8988T (cell line): ENCODE measurements at places on chromosomes 6 and 20.

GRCh38 chr6:73079611-73079955, 145.7 kb downstream of the KHDC1L start:
- DNase-seq = no peak

DNA sequence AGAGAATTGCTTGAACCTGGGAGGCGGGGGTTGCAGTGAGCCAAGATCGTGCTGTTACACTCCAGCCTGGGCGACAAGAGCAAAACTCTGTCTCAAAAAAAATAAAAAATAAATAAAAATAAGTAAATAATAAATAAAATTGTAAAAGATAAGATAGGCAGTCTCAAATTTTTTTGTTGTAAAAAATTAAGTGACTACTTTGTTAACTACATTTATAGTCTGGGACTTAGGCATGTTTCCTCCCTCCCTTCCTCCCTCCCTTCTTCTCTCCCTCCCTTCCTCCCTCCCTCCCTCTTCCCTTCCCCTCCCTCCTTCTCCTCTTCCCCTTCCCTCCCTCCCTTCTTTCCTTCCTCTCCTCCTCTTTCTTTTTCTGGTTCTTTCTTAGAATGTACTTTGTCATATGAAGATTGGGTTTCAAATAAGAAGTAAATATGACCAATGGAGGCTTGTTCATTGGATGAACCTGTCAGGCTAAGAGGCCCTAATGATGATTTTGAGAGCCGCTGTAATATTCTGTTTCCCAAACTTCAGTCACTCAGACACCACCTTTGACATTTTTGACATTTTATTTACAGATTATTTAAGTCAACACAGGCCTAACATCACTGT, 24.2 kb downstream of the ZFP64 start:
- DNase-seq = no peak

DNA sequence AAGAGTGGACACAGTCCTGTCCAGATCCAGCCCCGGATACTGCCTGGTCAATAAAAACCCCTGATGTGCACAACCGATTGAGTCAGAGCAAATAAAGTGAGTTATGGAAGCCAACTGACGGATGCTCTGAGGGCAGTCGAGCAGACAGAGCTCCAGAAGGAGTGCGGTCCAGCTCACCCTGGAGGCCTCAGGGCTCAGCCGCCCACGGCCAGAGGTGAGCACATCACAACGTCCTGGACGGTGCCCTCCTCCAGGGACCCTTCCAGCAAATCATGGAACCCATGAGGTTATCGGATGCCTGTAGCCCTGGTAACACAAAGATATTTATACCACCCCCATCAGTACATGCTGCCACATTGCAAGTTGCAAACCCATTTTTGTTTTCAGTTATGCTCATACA, 44.0 kb upstream of the SMOC2 start:
- DNase-seq = no peak

DNA sequence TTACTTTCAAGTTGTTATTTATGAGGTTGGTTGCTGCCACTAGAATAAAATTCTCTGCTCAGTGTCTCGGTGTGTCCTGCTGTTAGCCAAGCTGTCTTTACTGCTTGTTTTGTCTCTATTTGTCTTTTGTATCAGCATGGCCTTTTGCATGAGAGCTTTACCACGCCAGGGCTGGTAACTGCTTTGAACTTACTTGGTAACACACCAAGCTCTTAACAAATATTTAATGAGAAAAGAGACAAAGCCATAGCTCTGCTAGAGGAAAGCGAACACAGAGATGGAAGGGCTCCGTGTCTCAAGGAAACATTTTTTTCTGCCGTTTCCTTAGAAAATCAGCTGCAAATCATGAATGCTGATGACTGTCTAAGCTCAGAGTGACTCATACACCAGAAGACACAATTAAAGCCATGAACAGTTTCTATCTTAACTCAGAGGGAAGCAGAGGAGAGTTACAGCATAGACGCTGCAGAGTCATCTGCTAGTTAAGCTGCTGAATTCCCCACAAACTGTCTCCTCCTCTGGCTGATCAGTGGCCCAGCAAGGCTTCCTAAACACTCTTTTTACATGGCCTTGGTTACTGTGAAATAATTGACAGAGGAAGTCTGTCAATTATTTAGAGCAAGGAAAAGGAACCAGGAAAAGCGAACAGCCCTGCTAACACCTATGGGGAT, 44.8 kb downstream of the AGPAT4 start:
- no peak for DNase-seq

DNA sequence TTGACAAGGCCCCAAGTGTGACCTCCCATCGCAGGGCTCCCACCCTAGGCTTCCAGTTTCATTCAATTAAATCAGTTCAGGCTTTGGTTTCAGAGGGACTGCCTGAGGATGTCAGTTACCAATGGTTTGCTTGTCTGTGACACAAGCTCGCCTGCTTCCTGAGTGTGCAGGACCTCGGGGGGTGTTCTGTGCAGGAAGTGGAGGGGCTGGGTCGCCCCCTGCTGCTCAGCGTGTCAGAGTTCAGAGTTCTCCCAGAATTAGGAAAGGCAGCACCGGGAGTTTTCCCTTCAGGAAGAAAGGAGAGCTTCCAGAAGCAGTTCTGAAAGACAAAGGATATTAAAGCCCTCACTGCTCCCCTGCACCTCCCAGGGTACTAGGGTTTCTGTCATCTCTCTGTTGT, 50.8 kb upstream of the TGM3 start:
- DNase-seq = no peak

- no peak for DNase-seq
Measured at GRCh38 chr6:42255050-42255449, 37.4 kb upstream of the MRPS10 start.

DNA sequence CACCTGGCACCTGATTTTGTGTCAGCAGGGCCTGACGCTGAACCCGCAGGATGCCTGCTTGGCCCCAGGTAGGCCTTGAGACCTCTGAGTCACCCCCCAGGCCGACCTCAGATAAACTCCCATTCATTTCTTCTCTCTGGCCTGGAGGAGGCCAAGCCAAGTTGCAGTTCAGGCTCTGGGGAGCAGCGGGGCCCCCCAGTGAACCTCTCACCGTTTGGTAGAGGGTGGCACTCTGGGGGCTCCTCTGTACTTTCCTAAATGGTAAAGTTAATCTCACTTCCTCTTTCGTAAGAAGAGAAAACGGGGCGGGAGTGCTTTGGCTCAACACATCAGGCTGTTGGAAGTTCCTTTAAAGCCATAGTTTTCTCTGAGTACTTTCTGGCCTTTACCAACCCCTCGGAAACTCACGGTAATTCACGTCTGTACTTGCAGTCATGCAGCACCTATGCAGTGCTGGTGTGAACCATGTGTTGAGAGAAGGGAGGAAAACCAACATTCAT, 2.8 kb downstream of the SIRPA start:
- no peak for DNase-seq

DNA sequence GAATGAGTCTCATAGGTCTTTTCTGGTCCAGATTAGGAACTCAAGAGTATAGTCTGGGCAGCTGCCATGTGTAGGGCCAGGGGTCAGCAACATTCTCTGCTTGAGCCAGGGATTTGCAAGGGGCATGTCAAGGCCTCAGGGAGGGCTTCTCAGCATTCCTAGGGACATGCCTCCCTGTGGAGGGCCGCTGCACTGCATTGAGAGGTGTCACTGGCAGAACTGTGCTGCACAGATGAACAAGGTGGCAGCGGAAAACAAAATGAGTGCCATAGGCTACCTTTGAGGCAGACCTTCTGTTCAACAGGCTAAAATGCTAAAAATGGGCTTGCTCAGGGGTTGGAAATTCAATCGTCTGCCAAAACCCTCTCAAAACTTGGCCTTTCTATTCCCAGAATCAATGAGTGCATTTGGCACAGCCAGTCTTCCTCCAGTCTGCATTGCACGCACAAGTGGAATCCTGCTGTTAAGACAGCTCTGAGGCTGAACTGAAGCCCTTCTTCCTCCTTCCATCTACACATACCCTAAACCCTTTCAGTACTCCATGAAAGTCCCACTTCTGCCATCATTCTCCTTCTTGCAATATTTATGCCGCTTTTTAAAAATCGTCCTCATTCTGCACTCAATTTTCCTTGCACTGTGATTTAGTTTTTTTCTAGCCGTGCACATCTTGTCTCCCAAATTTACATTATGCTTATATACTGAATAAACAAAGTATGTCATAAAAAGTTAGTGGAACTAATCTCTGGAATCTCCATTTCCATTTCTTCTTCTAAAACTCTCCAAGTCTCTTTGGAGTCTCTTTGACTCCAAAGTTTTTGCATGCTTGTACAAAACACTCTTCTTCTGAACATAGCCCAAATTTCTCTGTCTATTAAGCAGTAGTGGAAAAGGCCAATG, 51.7 kb downstream of the SLC26A8 start:
- DNase-seq = peak; percentile 17

DNA sequence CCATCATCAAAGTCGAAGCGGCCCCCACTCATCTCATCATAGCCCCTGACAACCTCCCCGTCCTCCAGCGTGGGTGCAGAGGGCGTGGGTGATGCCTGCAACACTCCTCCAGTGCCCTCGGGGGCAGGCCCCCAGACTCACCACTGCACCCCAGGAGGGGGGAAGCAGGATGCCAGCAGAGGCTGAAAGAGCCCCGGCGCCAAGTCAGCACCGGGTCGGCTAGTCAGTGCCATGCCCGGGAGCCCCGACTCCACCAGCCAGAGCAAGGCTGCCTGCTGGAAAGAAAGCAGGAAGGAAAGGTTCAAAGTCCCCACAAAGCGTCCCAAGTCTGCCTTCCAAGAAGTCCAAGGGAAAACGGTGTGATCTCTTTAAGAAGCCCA, 324 bp downstream of the JPH2 start:
- no peak for DNase-seq

DNA sequence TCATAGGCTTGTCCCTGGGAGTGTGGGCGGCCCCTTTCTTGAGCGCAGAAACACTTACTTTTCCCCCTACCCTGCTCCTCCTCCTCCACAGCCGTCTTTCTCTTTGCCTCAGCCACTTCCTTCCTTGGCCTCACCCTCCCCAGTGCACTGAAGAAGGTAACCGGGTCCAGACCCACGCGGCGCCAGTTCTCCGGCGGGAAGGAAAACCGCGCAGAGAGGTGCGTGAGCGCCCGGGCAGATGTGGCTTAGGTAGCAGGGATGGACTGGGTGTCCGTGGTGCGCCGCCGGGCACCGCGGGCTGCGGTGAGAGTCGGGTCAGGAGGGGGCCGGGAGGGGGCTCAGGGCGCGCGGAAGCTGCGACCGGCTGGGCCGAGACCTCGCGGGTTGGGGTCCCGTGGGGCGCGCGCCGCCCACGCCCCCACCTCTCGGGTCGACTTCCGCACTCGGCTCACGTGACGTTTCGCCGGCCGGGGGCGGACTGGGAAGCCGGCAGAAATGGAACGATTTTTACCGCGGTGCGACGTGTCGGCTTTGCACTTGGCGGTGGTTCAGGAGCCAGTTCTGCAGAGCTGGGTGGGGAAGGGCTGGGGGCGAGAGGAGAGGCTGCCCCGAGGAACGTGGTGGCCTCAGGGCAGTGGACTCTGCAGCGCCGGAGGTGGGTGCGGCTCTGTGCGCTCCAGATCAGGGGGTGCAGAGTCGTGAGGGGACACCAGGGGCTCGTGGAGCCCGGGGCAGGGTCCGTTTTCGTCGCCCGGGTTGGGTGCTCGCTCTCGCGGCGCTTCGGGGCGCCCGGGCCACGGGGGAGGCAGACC, at the start of gene ABRACL:
Gene ABRACL, plus strand, starts transcription at position 88 of the 812 bp plus-strand sequence. CDS start 5,416 bp downstream, outside the sequence.
- peak; percentile 59 for DNase-seq

- DNase-seq = no peak
Measured at GRCh38 chr6:111579816-111580215, 25.9 kb downstream of the TRAF3IP2 start.

- no peak for DNase-seq
Measured at GRCh38 chr6:158324136-158324535, 11.9 kb downstream of the TULP4 start.

DNA sequence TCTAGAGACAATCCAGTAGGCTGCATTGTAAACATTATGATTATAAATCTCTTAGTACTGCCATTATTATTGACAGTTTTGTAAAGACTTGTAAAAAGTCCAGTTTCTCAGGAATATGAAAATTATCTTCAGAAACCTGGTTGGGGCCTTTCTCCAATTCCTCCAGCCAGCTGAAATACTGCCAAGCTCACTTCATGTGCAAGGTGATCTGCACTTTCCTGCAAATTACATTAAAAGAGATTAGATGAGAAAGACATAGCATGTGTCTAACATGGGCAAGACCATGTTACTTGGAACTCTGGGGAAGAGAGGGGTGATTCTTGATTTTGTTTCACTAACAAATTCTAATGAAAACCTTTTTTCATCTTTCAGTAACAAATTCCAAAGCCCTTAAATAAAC, 24.0 kb downstream of the PGM3 start:
- DNase-seq = no peak

DNA sequence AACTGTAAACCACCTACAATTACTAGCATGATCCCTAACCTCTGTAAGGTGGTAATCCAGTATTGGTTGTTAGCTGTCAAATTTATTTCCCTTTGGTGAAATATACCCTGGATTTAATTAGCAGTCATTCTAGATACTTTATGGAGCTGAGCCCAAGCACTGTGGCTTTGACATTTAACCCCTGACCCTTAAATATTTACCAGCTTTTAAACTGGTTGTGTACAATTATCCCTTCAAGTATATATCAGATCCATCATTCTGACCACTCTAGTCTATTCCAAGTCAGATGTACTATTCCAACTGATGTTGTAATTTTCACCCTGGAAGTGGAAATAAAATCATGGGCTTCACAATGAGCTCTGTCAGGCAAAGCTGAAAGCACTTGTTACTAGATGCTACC, 229.6 kb downstream of the FOXC1 start:
- no peak for DNase-seq

- no peak for DNase-seq
Measured at GRCh38 chr6:12343122-12343439, 52.9 kb downstream of the EDN1 start.

GRCh38 chr20:62708591-62709536, at the start of gene NTSR1:
NTSR1 (plus strand) TSS chr20:62708836; CDS start chr20:62709208, 372 bp downstream.
- DNase-seq = no peak

GRCh38 chr20:35326021-35326739, 34.0 kb upstream of the FAM83C start:
- DNase-seq = no peak

DNA sequence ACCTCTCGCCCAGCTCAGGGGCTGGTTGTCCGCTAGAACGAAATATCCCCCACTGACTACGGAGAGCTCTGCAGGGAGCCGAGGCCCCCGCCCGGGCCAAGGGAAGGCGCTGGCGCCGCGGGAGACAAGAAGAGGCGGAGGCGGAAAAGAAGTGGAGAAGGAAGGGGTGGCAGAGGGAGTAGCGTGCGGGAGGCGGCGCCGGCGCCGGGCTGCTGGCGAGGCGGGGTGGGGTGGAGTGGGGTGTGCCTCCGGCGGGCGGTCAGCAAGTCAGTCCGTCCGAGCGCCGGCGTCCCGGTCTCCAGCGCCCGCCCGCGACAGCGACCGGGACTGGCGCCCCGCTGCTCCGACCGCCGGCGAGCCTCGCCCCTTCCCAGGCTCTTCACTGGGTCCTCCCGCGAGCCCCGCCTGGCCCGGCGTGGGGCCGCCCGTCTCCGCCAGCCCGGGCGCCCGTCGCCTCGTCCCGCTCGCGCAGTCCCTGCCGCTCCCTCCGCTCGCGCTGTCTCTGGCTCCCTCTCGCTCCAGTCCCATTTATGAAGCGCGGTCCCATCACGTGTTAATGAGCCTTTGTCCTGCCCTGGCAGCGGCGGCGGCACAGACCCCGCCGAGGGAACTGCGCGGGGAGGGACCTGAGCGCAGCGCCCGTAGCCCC, at the start of gene CNR1:
Gene CNR1, minus strand, starts transcription at position 504 of the 649 bp plus-strand sequence. CDS start 21,073 bp downstream, outside the sequence.
- no peak for DNase-seq

- no peak for DNase-seq
Measured at GRCh38 chr6:47484616-47485015, 7.0 kb downstream of the CD2AP start.

GRCh38 chr6:44071670-44072451, 55.4 kb downstream of the MRPL14 start:
- DNase-seq = no peak
